Ovary (tissue), 10 donors: ENCODE measurements at places on chromosomes 13 and 19.

DNA sequence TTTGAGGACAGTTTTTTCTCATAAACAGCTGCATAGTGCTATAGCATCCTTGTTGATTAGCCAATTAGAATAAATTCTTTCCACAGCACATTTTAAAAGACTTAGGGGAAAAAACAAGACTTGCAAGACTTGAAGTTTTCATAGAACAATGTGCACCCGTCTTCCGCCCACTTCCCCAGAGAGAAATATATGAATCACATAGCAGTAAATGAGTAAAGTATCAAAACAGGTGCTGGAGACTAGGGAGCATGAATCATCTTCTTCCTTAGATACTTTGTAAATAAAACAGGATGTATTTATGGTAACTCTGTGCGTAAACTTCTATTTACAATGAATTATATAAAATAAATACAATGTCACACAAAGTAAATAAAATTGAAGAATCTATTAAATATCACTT is 75.1 kb downstream of the COL4A2 start:
- DNase-seq: no peak

DNA sequence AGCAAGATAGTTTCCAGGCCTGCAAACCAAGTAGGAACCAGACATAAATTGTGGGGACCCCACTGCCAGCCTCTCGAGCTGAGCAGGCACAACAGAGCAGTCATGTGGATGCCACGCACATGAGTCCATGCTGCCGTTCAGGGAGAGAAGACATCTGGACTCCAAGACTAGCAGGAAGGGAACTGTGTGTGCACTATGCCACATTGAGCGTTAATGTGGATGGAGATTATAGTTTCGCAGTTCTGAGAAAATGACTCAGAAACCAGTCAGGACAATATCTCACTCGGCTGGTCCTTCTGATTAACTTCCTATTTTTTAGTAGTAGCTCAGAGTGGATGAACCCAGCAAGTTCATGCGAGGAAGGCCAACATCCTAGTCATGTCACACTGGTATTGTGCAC is 124.9 kb downstream of the CRYL1 start:
- DNase-seq: no peak

DNA sequence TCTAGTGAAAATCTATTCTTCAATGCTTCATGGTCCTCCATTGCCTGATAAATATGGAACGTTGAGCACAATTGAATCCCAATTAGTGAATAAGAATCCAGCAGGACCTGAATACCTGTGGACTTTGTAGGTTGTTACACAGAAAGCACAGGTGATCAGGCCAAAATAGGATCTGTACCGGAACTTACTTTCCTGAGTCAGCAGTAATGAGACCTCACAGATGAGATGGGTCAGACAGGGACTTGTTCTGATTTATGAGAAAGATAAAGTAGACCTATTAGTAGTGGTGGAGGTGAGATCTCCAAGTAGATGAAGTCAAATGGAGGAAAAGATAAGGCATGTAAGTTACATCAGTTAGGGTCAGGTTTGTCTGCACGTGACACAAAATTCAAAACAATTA is 351.1 kb downstream of the MTUS2 start:
- no peak for DNase-seq

GRCh38 chr13:33752597-33752996 is 65.4 kb upstream of the RFC3 start:
- DNase-seq: no peak

DNA sequence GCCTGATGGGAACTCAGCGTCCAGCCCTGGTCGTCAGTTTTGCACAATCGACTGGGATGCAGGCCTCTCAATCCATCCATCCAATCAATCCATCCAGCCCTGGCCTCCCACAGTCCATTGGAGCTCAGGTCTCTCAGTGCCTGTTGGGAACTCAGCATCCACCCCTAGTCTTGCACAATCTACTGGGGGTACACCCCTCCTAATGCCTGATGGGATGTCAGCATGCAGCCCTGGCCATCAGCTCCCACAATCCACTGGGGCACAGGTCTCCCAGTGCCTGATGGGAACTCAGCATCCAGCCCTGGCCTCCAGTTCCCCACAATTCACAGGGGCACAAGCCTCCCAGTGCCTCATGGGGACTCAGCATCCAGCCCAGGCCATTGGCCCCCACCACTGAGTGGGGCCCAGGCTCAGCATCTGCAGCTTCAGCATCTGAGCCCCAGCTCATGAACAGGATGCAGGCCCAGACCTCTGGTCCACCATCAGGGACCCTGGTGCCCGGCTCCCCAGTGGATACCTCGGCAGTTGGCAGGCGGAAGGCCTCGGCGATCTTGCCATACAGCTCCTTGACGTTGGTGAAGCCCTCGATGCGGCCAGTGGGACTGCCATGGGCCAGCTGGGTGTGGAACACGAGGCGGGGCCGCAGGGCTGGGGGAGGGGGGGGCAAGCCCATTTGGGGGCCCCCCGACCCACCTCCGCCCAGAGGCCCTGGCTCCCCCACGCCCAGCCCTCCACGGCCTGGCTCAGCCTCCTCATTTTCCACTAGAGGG is 7.2 kb upstream of the PTGER1 start:
- DNase-seq: no peak

- peak; percentile 32 for DNase-seq
These were observed 31.9 kb downstream of the ATP4B start for GRCh38 chr13:113625965-113626721.

GRCh38 chr19:13961826-13962698 is 9.8 kb downstream of the DCAF15 start:
- no peak for DNase-seq

DNA sequence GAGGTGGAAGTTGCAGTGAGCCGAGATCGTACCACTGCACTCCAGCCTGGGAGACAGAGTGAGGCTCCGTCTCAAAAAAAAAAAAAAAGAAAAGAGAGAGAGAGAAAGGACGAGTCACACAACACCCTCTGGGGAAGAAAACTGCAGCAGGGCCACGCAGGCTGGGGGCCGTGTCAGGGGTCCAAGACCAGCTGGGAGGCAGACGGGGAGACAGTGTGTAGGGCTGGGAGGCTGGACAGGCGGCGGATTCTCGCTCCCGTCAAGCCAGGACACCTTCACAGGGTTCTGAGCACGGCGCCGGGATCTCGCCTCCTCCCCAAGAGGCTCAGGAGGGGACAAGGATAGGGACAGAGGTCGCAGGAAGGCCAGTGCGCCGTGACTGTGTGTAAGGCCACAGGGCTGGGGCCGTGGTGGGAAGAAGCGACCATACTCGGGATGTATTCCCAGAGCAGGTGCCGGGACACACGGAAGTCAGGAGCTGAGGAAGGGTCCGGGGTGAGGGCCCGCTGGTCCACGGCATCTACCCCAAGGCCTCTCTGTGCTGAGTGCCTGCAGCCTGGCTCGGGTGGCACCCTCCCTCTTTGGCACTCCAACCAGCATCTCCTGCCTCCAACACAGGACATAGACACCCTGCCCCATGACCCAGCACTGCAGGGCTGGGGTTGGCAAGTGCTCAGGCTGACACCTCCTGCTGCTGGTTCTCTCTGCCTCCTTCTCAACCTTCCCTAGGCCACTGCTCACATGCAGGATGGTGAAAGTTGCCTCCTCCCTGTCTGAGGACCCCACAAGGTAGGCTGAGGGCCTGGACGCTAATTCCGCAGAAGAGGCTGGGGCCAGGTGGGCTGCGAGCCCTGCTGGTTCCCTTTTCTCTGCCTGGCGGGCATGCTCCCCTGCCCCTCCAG is 21.2 kb downstream of the ZNF787 start:
- no peak for DNase-seq
